ENCODE measurements at places on chromosomes 5 and 9.

- no peak for DNase-seq
These were observed 78.1 kb upstream of the MAMDC2 start for GRCh38 chr9:69965416-69966145.

DNA sequence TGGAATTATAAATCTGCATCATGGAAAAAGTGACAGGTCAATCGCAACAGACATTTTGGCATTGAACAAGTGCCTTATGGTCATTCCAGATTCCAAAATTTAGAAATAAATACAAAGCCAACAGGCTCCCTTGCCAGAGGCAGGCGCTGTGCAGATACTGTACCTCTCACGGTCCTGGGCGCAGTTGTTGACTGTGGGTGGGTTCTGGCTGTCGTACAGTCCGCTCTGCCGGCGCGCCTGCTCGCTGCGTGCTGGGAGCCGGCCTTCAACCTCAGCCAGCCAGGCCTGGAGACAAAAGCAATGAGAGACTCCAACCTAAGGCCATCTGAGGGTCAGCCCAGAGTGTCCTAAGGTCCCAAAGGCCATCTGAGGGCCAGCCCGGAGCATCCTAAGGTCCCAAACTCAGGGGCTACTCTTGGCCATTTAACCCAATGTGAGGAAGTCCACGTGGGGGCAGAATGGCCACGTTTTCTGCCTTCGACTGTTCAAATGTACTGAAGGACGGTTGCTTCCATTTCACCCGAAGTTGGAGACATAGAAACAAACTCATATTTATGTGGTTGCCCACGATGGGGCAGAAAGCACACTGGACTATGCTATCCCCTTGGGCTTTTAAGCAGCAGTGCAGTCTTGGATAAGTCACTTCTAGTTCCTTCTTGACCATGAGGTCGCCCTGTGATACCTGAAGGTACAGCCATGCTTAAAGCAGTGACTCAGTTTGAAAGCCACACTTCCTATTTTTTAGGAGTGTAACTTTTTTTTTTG, 65.2 kb downstream of the USP20 start:
- no peak for DNase-seq

DNA sequence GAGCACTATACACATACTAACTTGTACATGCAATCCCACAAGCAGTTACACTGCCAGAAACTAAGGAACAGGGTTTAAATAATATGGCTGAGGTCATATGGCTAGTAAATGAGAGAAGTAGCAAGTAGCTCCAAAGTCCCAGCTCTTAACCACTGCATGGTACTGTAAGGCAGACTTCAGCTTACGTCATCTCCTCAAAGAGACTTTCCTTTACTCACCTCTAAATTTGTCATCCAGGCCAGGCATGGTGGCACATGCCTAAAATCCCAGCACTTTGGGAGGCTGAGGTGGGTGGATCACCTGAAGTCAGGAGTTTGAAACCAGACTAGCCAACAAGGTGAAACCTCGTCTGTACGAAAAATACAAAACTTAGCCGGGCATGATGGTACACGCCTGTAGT, 20.4 kb upstream of the SELENOP start:
- DNase-seq = no peak

- no peak for DNase-seq
These were observed 14.7 kb downstream of the PBX3 start for GRCh38 chr9:125761676-125762450.

GRCh38 chr5:117327511-117327910, 752.9 kb upstream of the SEMA6A start:
- no peak for DNase-seq

DNA sequence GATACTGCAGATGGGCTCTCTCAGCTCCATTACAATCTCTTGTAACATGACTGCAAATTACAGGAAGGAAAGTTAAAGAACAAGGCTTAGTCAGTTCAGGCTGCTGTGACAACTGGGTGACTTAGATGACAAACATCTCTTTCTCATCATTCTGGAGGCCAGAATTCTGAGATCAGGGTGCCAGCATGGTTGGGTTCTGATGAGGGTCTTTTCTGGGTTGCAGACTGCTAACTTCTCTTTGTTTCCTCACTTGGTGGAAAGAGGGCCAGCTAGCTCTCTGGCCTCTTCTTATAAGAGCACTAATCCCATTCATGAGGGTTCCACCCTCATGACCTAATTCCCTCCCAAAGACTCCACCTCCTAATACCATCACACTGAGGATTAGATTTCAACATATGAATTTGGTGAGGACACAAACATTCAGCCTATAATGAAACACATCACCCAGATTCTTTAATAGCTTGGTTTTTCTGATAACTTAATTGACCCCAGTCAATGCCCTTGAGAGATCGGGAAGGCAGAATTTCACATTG, 73.6 kb upstream of the MAMDC2 start:
- no peak for DNase-seq

GRCh38 chr5:37640088-37640487, 199.8 kb downstream of the GDNF start:
- DNase-seq = no peak

- DNase-seq = no peak
These were observed 144.7 kb downstream of the APBA1 start for GRCh38 chr9:69527454-69527853.

- DNase-seq = no peak
These were observed 61.9 kb downstream of the UBE2R2 start for GRCh38 chr9:33878691-33879366.

DNA sequence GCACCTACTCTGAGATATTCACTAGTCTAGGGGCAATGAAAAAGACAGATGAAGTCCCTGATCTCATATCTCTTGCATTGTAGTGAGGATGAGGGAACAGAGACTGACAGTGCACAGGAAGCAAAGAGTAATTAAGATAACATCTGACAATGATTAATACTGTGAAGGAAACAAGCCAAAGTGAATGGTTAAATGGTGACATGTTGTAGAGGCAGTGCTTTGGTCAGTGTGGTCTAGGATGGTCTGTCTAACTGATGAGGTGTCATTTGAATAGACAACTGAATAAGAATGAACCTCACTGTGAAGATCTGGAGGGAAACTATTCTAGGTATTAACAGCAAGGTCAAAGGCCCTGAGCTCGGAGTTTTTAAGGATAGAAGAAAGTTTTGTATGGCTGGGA, 333.3 kb upstream of the GRIA1 start:
- no peak for DNase-seq

- no peak for DNase-seq
These were observed 285.3 kb downstream of the ZNF608 start for GRCh38 chr5:124461157-124461556.

DNA sequence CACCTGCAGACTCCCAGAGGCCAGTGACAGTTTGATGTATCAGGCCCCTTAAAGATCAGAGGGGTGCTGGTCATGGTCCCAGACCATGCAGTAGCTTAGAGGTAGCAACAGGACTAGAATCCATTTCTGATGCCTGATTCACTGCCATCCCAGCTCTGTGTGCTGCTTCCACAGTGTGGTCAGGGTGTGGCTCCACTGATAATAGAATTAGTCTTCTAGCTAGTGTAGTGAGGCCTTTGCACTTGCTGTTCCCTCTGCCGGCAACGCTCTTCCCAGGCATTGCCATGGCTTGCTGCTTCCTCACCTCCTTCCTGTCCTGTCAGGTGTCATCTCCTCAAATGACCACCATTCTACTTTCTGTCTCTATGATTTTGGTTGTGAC, 15.8 kb downstream of the PPARGC1B start:
- DNase-seq = no peak

GRCh38 chr9:15271403-15271802, 35.6 kb downstream of the TTC39B start:
- no peak for DNase-seq

DNA sequence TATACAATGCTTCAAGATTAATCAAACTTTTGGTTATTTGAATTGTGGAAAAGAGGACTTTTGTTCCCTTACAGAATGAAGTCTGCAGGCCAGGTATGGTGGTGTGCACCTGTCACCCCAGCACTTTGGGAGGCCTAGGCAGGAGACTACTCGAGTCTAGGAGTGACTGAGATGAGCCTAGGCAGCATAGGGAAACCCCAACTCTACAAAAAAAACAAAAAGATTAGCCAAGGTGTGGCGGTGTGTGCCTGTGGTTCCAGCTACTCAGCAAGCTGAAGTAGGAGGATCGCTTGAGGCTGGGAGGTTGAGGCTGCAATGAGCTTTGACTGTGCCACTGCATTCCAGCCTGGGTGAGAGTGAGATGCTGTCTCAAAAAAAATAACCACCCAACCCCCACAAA, 9.3 kb downstream of the CCNH start:
- DNase-seq = no peak

DNA sequence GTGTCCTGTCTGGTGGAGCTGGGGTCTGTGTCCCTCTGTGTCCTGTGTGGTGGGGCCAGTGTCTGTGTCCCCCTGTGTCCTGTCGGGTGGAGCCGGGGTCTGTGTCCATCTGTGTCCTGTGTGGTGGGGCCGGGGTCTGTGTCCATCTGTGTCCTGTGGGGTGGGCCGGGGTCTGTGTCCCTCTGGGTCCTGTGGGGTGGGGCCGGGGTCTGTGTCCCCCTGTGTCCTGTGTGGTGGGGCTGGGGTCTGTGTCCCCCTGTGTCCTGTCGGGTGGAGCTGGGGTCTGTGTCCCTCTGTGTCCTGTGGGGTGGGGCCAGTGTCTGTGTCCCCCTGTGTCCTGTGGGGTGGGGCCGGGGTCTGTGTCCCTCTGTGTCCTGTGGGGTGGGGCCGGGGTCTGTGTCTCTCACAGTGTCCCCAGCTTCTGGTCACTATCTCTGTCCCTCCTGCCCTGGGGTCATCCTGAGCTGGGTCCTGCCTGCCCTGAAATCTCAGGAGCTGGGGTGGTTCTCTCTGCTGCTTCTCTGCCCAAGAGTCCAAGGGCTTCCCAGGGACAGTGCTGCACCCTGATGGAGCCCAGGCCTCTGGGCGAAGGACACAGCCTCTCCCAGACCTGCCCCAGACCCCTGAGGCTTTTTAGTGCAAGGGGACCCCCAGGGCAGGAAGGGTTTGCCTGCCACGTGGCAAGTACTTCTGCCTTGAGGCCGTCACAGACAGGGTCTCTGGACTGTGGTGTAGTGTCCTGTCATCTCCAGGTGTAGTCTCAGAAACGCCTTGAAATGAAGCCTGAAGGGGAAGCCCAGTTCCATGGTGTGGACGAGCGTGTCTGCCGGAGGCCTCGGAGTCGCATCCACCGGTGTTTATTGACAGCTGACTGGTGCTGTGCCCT, 131.3 kb downstream of the RXRA start:
- DNase-seq = no peak

GRCh38 chr9:131096269-131097125, at the start of gene AIF1L:
Gene AIF1L (plus strand): TSS chr9:131096531. CDS start chr9:131096630, 99 bp downstream.
- peak; percentile 39 for DNase-seq

- no peak for DNase-seq
These were observed 160.6 kb downstream of the NTRK2 start for GRCh38 chr9:84829997-84830696.

DNA sequence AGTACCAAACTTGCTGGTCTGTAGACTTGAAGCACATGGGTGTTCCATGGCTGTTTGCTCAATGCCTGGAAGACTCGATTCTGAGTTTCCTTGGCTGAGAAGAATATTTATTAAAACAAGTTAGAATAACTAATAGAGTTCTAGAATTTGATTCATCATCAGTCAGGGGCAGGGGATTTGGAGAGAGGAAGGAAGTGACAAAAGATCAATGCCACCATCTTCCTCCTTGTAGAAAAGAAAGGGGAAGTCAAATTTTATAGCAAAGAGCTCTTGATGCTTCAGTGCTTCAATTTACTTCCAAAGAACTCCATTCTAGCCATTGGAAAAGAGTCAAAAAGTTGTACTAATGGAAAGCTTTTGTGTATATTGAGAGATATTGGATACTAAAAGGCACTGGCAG, 236.3 kb downstream of the MCTP1 start:
- no peak for DNase-seq

DNA sequence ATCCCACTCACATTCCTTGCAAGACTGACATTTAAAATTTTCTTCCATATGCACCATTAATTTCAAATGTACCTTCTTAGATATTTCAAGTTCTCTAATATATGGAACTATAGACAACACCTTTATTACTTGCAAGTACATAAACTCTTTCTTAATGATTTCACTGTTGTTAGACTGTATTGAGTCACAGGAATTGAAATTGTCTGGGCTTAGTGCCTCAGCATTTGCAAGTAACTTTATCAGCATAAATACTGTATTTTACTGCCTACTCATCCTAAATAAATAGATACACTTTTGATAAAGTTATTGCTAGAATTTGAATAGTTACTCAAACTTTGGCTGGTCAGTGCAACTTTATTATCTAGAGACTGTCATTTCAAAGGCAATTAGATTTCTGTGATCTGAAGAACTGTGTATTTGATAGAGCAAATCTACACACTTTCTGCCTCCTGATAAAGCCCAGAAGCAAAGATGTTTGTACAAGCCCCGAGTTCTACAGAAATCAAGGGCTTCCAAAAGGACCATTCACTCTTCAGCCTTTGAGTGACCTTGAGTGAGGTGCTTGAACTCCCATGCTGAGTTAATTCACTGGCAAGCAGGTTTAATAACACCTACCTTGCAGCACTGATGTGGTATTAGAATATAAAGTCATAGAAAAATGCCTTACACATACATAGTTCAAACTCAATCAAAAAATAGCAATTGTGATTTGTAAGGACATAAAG, 91.6 kb downstream of the COX7C start:
- no peak for DNase-seq

Measured in renal cortex interstitium (tissue), 15 donors.